ENCODE measurements at places on chromosomes 2 and 18. TPM values are rescaled to one million over a fixed set of nuclear protein-coding genes. Genes with fewer than 3 reads are reported as not detected.
A peak's percentile ranks its signal among the peaks of the same experiment; 100 is the strongest.

DNAJC5G gene
- total RNA-seq: not detected

OLA1 gene
- 58.4 TPM for total RNA-seq

REG3G gene
- total RNA-seq: not detected

CPLX4 gene
- not detected for total RNA-seq

MAP3K19 gene
- not detected for total RNA-seq

SERPINB4 gene
- not detected for total RNA-seq

FRZB gene
- total RNA-seq: 5.5 TPM

NT5DC4 gene
- total RNA-seq: not detected

BCL11A gene
- 0.64 TPM for total RNA-seq

NEU2 gene
- total RNA-seq: not detected

- peak; percentile 45 for DNase-seq
These were observed 45.5 kb downstream of the TMEM37 start for GRCh38 chr2:119477113-119477505.

GRCh38 chr2:45554073-45554741, 56.9 kb downstream of the SRBD1 start:
- no peak for DNase-seq

GRCh38 chr18:66729442-66730239, 125.8 kb upstream of the CDH19 start:
- DNase-seq: no peak

GRCh38 chr18:67402543-67402942, 114.0 kb downstream of the DSEL start:
- DNase-seq: no peak

- no peak for DNase-seq
These were observed 4.6 kb downstream of the MIB1 start for GRCh38 chr18:21745231-21745630.

DNA sequence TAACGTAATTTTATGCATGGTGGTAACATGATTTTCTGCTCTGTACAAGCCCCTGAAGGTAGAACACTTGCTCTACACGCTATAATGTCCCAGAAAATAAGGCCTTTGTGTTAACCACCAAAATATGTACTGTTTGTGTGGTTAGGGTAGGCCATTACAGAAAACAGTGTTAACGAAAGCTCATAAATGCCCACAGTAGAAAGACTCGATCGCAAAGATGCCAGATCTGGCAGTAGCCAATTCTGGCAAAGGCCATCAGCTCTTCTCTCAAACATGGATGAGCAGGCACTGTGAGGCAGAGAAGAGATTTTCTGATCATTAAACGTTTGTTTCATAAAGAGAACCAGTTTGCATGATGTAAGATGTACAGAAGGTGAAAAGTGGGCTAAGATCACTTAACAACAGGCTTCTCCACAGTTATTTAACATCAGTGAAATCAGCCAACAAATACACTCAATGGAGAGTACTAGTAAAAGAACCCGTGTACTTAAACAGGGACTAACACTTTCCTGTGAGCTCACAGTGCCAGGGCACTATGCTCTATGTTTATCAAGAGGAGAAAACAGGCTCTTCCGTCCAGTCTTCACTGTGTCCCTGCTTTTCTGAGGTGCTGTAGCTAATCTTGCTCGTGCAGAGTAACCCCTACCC, 80.3 kb downstream of the SPRED2 start:
- DNase-seq: no peak

DNA sequence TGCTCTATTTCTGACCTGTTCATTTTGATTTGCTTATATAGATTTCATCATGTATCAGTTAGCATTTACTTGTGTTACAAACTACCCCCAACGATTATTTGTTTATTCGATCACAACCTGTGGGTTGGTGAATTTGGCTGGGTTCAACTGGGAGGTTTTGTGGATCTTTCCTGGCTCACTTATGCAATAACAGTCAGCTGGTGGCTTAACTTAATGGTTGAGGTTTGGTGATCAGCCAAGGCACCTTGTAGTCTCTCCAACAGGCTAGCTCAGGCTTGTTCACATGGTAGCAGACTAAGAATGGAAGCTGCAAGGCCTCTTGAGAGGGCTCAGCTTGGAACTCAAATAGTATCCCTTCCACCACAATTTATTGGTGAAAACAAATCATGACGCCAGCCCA, 5.4 kb upstream of the PUM2 start:
- DNase-seq: no peak

- DNase-seq: no peak
These were observed 213.8 kb downstream of the SP3 start for GRCh38 chr2:173751245-173751975.

DNA sequence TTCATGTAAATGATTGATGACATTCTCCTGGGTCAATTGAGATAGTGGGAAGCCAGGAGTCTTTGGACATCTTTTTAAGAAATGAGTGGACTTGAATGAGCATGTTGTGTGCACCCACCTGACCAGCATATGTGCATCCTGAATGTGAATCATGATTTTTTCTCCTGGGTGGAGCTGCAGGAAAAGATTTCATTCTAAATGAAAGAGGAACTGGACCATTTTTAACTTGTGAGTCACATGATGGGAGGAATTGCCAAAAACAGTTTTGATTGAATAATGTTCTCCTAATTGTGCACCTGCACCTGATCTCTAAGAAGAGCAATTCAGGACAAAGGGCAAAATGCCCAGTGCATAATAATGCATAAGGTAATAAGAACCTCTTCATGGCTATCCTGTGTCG, 32.3 kb downstream of the COPS8 start:
- no peak for DNase-seq

GRCh38 chr18:55116863-55117262, 157.6 kb upstream of the CCDC68 start:
- DNase-seq: no peak

Data from mesenteric fat pad (tissue), 1 donor.